Activated T-helper 1 cell treated with anti-CD3 and anti-CD28 coated beads, Interleukin-2, amount 50 U/mL, for 16 hours (primary cell): ENCODE measurements at places on chromosomes 2 and 18.

DNA sequence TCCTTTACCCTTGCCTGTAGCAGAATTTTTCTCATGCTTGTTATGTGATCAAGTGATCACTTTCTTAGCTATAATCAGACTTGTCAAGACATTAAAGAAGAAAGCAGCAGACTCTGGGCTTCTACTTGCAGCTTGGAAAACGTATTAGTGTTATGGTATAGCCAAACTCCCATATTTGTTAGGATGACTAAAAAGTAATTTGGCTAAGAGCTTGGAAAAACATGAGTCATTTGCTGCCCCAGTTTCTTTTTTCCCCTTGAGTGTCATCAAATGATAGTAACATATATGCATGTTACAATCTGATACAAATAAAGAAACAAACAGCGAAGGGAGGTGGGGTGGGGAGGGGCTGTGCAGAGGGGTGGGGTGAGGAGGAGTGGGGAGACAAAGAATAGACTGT lies 155.5 kb downstream of the IKZF2 start:
- no peak for DNase-seq

- no peak for DNase-seq
These were observed 1469.7 kb upstream of the PIK3C3 start for GRCh38 chr18:40485318-40485717.

DNA sequence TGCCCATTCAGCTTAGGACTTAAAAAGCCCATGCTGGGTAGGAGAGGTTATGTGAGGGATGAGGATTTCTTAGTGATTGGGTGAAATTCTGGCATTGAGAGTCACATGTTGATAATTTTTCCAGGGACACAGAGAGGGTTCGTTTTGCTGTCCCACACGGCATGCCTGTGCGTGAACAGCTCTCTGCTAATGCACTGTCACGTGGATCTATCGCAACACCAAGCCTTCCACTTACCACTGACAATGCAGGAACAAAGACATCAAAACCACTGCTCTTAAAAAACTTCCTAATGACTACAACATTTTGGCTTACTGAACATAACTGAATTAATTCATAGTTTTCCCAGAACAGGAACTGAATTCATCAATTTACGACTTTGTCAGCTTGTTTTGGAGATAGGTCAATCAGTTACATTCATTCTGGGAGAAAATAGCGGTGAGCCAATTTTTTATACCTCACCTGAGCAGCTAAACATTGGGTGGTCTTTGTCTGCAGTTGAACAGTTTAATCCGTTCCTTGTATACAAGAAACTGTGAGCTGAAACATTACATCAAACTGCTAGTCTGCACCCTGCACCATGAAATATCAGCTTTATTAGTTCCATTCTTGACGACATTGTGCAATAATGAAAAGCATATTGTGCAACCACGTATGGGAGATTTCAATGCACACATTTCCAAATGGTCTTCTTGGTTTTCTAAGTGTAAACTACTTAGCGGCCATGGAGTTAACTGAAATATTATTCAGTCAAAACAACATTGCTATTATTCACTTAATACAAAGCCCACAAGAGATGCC lies 127.1 kb downstream of the LPIN1 start:
- DNase-seq, result no peak

- no peak for DNase-seq
These were observed 133.8 kb downstream of the EIPR1 start for GRCh38 chr2:3243804-3244203.

GRCh38 chr2:45004562-45005191 lies 4.6 kb downstream of the SIX2 start:
- no peak for DNase-seq

DNA sequence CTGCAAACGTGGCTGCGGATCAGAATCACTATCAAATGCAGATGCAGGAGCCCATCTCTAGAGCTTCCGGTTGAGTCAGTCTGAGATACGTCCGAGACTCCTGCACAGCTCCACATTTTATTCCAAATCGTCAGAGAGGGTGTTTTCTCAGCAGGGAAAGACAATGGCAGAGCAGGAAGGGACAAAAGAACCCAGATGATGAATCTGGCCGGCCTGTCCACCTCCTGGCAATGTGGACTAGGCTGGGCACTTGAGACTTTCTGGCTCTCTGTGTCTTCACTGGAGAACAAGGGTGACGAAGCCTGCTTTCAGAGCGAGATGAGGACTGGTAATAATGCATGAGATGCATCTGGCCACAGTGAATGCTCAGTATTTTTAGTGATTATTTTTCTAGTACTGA lies 255.9 kb upstream of the MYT1L start:
- no peak for DNase-seq

DNA sequence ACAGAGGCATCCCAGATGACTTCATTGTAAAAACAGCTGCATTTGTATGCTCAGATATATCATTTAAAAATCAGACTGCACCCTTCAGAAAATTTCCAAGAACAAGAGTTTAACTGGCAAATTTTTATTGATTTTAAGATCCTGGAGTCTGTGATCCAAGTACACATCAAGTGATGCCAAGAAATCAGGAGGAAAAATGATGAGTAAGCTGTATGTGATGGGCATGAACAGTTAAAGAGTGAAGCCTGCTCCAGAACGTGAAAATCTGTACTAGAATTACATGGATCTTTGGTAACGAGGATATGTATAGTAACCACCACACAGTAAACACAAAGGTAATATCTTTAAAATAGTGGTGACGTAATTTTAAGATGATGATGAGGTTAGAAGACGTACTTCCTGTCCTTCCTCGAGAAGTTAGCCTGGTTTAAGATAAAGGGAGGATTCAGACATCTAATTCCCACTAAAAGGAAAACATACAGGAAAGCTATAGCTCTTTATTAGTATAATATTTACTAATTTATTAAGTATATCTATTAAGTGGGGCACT lies 1374.3 kb upstream of the DDX18 start:
- DNase-seq, result no peak

GRCh38 chr2:235666213-235666781 lies 172.5 kb downstream of the AGAP1 start:
- no peak for DNase-seq

DNA sequence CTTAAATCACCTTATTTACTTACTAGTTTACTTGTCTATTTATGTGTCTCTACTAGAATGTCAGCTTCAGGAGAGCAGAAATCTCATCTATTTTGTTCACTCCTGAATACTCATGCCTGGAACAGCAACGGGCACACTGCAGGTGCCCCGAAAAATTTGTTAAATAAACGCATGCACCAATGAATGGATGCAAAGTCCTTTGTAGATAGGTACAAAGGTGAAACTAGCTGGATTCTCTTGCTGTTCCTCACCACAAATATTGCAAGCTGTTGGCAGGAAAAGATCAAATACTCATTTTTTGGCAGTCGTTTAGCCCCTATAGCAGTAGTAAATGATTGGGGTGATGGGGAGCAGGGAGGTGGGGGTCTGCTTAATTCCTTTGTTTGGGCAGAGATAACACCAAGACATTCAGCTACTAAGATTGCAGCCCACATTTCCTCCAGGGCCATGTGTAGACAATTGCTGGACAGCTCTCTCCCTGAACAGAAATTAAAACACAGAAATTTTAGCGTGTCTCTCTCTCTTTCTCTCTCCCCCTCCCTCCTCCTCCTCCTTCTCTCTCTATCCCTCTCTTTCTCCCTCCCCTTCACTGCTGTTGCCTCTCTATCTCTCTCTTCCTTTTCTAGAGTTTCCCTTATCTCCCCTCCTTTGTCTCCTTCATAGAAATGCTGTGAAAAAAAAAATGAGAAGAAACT lies 5.4 kb downstream of the MARCHF4 start:
- DNase-seq, result no peak

- no peak for DNase-seq
These were observed 23.0 kb upstream of the CEP68 start for GRCh38 chr2:65033178-65033577.

GRCh38 chr2:142100970-142101369 lies 29.8 kb downstream of the LRP1B start:
- DNase-seq, result no peak

GRCh38 chr2:160445673-160446072 lies 47.9 kb downstream of the RBMS1 start:
- no peak for DNase-seq

GRCh38 chr2:98637401-98638147 lies 29.2 kb downstream of the UNC50 start:
- no peak for DNase-seq

GRCh38 chr18:49628881-49629795 lies 67.3 kb downstream of the LIPG start:
- no peak for DNase-seq

DNA sequence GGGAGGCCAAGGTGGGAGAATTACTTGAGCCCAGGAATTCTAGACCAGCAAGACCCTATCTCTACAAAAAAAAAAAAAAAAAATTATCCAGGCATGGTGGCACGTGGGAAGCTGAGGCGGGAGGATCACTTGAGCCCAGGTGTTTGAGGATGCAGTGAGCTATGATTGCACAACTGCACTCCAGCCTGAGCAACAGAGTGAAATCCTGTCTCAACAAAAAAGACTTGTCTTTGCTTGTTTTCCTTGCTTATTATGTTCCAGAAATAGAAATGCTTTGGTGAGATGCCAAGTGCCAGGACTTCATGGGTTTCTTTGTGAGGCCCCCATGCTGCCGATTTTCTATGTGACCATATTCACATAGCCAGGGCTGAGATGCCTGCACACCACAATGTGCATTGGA lies 9.0 kb downstream of the DCDC2C start:
- no peak for DNase-seq

- no peak for DNase-seq
These were observed 46.0 kb downstream of the CAPN13 start for GRCh38 chr2:30761226-30761625.

GRCh38 chr18:9918016-9918680 lies 4.3 kb downstream of the VAPA start:
- no peak for DNase-seq

DNA sequence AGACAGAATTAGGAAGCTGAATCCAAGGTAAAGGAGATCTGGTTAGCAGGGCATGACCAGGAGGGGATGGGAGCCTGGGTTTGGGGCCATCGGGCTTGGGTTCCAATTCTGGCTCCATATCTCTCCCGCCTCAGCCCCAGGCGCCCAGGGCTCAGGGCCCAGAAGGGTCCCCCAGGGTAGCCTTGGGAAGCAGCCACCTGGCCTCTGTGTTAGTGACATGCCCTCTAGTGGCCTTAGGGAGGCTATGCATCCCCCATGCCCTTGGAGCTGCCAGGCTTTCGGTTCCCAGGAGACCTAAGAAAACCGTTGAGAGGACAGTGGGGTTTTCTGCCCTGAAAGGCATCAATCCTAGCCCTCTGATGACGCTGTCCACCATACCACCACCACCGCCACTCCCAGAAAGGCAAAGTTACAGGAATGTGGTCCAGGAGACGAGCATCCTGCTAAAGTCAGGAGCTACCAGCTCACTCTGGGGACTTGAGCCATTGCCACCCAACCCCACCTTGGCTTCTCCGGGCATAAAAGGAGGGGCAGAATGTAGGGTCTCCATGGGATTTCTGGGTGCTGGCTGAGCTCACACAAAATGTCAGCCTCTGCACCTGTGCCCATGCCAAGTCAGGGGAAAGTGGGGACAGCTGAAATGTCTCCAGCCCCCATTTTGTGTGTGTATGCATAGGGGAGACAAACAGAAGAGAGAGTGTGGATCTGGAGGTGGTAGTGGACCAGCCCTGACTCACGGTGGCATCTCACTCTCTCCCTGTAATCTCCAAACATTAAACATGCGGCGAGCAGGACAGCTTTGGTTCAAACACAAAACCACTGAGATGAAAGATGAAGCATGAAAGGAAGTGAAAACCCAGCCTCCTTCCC lies 56.5 kb downstream of the EMX1 start:
- DNase-seq, result no peak

DNA sequence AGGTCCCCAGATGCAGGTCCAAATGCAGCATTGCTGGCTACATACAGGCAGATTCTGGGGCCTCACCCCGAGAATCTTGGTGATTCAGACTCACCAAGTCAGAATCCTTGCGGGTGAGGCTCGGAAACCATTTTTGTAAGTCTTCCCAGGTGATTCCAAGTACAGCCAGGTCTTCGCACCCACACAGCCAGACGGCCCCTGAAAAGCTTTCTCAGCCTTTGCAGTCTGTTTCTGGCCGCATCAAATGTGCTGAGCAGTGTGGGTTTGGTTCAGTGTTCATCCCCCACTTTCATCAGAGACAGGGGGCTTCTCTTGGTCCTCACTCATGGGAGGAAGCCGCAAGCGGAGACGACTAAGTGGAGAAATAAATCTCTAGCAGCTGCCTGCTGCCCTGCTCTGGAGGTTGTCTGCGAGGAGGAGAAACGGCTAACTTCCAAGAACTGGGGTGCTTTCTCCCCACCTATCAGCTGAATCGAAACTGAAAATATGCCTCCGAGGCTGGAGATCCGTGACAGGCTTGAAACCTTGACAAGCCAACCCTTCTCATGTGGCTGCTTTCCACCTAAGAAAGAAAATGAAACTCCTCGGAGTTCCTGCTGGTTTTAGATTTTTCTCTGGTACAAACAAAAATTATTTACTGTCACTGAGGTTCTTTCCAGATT lies 8.9 kb upstream of the TMEM185B start:
- DNase-seq, result peak; percentile 54

- no peak for DNase-seq
These were observed 585.2 kb downstream of the CPS1 start for GRCh38 chr2:211141646-211142045.

DNA sequence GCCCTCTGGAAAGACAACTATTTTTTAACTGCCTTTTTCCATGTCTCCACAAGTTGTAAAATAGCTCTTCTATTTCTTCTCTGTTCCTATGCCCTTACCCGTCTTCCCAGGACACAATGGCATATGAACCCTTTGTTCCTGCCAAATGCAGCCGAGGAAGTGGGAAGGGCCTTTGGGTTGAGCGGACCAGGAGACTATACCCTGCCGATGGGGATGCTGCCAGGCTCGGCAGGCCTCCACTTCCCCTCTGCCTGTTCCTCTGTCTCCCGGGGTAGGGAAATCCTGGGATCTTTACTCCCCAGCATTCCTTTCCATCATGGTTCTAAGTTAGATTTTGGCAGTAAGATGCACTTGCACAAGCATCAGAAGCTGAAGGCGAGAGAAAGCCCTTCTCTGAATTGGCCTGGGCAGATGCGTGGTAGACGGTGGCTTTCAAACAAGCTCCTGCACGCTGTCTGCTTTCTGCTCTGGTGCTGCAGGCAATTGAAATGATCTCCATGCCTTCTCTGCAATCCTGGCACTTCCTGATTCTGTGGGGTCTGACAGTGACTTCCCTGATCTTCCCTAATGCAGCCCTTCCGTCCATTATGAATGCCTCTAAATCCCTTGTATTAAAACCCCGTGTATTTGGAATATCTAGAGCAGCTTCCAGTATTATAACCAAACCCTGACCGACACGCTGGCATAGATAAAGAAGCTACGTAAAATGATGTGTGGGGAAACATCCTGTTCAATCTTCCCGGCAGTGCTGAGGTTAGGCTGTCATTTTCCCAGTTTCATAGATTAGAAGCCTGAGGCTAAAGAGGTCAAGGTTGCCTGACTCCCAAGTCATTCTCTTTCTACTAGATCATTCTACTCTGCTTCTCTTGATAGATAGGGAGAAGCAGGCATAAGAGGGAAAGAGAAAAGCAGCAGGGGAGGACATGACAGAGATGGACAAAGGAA lies 69.8 kb downstream of the MCFD2 start:
- DNase-seq, result no peak

- no peak for DNase-seq
These were observed 165.0 kb downstream of the ANKRD44 start for GRCh38 chr2:197145471-197146056.
